ENCODE measurements at places on chromosomes 3 and 15. TPM values are rescaled to one million over a fixed set of nuclear protein-coding genes. Genes with fewer than 3 reads are reported as not detected.

- DNase-seq: peak; percentile 58
Measured at GRCh38 chr3:155018621-155019330, 61.3 kb upstream of the MME start.

DNA sequence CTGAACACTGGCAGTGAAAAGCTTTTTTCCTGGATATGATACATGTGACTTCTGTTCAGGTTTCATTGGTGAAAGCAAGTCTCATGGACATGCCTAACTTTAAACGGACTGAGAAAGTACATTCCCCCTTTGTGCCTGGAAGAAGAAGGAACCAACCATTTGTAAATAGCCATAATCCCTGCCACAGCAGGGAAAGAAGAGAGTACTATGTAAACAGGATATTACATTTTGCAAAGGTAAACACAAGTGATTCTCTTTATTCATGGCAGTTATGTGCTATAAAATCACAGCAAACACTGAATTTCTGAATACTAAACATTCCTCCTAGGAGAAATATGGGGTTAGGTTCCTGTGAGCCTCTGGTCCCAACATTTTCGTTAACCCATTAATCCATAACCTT is 46.8 kb downstream of the PRICKLE2 start:
- no peak for DNase-seq

The NR1I2 gene
- 0.03 TPM for polyA plus RNA-seq

The MCTP2 gene
- polyA plus RNA-seq: 0.01 TPM

DNA sequence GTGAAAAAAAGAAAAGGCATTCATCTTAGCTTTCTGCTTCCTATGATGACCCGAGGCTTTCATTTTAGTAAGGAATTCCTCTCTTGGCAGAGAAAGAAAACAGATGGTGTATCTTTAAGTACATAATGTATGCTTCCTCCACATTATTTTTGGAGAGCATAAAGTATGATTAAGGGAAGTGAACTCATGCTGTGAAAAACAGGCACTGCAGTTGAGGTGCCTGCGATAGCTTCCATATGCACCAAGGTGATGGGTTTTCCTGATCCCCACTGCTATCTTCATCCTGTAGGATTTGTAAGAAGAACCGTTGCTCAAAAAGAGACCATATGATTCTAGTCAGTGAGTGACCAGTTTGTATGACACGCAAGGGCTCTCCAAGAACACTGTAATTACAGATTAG is 411.5 kb upstream of the MCTP2 start:
- no peak for DNase-seq

The CA12 gene
- 1.1 TPM for polyA plus RNA-seq

DNA sequence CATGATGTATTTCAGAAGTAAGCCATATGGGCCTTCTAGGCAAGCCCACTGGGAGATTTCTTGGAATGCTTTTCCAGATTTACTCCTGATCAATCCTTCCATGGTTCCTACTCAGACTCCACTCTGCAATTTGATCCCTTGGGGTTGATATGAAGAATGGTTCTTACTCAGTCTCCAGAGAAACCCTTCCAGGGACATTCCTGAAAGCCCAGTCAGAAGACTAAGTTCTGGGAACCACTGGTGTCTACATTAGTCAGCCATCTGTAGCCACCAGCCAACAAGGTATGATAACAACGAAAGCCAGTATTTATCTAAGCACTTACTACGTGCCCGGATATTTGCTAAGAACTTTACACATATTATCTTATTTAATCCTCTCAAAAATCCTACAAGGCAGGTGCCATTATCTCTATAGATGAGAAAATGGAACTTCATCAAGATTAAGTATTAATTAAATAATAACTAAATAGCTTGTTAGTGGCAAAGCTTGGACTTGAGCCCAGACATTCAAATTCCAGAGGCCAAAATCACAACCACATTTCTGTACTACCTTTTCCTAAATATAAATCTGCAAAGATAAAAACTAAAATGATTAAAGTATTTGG is 32.7 kb downstream of the ZNF385D start:
- DNase-seq: no peak

The RTF1 gene
- polyA plus RNA-seq: 15.8 TPM

The POPDC2 gene
- 0.57 TPM for polyA plus RNA-seq
